Stimulated activated CD8-positive, alpha-beta memory T cell treated with anti-CD3 and anti-CD28 coated beads, Interleukin-2, amount 100 ng/mL, for 48 hours (primary cell): ENCODE measurements at places on chromosomes 16 and 17.

GRCh38 chr16:20906341-20907255 is 6.0 kb downstream of the LYRM1 start:
- DNase-seq, result no peak

GRCh38 chr16:57226701-57227621 is 18.1 kb upstream of the ARL2BP start:
- DNase-seq, result no peak

- DNase-seq, result no peak
Measured at GRCh38 chr16:31002250-31002700, 8.2 kb downstream of the STX1B start.

DNA sequence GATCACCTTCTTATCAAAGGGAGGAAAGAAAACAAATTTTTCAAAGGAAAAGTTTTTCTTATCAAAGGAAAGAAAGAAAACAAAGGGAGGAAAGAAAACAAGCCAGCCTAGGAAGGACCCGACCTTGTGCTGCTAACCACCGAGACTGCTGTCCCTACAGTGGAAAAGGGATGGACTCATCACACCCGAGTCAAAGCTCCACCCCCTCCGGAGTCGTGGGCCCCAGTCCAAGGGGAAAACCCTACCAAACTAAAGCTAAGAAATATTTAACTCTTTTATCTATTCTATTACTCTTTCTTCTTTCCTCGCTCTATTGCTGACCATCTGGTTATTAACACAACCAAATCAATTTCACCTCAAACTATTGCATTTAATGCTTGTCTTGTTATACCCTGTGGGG is 6.1 kb upstream of the ENDOV start:
- no peak for DNase-seq
